Prostate gland (tissue), 2 donors: ENCODE measurements at places on chromosomes 5 and 9.

DNA sequence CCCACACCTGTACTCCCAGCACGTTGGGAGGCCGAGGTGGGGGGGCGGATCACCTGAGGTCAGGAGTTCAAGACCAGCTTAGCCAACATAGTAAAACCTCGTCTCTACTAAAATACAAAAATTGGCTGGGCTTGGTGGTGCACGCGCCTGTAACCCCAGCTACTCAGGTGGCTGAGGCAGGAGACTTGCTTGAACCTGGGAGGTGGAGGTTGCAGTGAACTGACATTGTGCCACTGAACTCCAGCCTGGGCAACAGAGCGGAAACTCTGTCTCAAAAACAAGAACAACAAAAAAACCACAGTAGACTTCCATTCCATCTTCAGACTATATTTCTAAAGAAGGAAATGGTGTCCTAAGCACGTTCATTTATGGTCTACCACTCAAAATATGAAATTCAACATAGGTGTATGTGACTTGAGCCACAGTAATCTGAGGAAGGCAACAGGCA, 14.2 kb upstream of the SERINC5 start:
- DNase-seq: no peak

DNA sequence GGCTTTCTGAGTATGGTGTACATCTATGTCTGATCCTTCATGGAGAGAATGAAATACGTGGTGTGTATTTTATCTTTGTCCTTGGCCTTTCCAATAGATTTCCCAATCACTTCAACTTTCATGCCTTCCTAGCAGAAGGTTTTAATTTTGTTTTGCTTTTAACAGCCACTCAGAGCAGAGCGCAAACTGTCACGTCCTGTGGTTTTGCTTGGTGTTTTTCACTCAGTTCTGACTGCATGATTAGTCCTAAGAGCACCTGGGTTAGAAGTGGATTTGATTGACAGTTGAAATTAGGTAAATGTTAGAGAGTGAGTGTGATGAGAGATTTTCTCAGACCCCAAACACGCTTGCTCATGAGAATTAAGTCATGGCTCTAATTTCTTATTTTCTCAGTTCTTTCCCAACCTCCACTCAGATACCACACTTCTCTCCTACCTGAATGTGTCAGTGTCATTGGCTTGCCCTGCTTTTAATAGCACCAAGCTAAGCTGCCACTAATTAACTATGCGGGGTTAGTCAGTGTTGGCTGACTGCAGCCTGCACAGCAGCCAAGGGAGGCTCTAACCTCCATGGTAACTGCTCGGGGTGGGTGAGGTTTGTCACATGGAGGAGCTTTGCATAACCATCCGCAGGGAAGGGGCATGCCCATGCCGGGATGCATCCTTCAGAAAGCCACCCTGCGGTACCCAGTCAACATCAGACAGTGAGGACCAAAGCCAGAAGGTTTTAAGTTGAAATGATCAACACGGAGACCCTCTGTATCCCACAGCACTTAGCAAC, 173.4 kb downstream of the NR3C1 start:
- DNase-seq: no peak

- no peak for DNase-seq
These were observed 33.1 kb upstream of the HTR4 start for GRCh38 chr5:148687427-148687826.

- DNase-seq: no peak
These were observed 324 bp upstream of the RGMB start for GRCh38 chr5:98773214-98773463.

DNA sequence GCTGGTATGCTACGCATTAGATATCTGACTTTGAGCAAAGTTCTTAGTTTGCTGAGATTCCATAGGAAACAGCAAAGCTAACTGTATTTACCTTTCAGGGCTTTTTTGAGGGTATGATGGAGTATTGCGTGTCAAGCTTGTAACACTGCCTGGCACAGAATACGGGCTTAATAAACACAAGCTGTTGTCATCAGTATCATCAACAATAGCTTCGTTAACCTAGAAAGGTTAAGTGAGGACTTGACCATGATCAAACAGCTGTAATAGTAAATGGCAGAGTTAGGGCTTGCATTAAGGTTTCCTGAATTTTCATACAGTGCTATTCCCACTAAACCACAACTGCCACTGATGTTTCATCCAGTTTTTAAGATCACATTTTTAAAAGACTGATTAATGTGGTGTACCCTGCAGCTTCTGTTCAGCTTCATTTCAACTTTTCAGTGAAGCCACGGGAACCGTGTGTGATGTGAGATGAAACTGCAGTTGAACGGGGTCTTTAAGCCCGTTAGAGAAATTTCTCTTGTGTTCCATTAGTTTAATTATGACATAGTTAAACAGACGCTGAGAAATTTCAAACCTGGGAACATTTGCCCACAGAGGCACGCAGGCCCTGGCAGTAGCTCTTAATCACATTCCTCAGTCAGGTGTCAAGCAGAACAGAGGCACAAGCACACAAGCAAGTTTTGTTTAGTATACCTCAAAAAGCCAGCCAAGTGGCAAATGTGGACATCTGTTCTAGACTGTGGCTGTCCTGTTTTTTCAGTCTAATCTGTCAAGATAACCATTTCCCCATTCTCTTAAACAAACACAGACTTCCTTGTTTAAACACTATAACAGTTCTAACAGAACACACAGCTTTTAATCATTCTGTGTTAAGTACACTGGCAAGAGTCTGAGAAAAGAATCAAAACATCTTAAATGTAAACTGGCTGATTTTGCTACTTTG, 147.1 kb downstream of the ZNF608 start:
- peak; percentile 73 for DNase-seq

GRCh38 chr5:14581106-14581890, at the start of gene OTULINL:
OTULINL (plus strand) TSS chr5:14581792; CDS start chr5:14581895, 103 bp downstream.
- DNase-seq: peak; percentile 86

- peak; percentile 62 for DNase-seq
These were observed 13.0 kb downstream of the CXXC5 start for GRCh38 chr5:139660923-139661814.

DNA sequence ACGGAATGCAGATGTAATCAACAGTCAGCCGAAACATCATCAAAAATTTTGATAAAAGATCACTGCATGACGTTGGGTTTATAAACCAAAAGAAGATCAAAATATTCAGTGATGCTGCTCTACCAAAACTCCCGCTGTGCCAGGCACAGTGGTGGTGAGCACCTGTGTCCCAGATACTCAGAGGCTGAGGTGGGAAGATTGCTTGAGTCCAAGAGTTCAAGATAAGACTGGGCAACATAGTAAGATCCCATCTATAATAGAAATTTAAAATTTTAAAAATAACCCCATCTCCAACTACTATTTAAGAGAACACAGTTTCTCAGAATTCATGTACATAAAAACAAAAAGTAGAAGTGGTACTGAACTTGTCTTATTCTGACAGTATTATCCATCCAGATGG, 3.8 kb downstream of the LMAN2 start:
- no peak for DNase-seq

DNA sequence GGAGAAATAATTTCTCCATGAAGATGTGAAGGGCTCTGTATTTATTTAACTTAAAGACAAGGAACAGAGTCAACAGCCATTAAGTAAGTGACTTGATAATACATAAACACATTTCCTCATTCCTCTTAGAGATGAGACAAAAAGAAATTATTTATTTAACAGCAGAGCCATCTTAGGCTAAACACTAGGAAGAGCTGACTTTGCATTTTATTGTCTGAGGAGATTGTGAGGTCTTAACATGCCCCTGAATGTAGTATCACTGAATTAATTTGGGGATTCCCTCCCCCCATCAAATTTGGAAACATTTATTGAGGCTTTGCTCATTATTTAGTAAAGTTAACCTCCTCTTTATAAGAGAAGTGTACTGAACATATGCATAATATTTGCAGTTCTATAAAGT, 35.2 kb downstream of the TAS2R1 start:
- DNase-seq: no peak

DNA sequence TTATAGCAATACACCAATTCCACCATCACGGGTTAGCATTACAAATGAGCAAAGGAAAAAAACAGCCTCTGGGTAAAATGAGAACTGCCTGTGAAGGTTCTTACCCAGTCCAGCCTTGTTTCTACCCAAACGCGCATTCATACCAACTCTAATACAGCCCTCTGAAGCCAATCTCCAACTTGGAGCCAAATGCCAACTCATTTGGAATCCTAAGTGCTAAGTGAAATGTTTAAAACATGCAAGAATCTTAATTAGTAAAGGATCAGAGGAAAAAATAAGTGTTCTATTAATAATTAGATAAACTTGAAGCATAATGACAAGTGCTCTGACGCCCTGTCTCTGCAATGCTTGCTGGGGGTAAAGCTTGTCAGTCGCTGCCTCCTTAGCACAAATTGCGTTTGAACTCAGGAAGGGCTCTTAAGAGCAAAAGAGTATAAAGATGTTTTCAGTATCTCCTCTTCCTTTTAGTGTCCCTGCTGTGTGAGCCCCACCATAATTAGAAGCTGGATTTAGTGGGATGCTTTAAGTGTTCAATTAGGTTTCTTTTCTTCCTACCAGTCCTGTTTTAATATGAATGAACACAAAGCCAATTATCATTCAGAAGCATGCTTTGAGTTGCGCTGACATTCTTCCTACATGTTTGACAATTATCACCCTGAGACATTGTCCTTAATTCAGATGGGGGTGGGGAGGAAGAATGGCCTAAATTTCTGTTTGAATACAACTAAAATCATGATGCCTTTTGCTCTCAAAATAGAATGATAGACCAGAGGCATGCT, 537.6 kb downstream of the DTWD2 start:
- DNase-seq: no peak

DNA sequence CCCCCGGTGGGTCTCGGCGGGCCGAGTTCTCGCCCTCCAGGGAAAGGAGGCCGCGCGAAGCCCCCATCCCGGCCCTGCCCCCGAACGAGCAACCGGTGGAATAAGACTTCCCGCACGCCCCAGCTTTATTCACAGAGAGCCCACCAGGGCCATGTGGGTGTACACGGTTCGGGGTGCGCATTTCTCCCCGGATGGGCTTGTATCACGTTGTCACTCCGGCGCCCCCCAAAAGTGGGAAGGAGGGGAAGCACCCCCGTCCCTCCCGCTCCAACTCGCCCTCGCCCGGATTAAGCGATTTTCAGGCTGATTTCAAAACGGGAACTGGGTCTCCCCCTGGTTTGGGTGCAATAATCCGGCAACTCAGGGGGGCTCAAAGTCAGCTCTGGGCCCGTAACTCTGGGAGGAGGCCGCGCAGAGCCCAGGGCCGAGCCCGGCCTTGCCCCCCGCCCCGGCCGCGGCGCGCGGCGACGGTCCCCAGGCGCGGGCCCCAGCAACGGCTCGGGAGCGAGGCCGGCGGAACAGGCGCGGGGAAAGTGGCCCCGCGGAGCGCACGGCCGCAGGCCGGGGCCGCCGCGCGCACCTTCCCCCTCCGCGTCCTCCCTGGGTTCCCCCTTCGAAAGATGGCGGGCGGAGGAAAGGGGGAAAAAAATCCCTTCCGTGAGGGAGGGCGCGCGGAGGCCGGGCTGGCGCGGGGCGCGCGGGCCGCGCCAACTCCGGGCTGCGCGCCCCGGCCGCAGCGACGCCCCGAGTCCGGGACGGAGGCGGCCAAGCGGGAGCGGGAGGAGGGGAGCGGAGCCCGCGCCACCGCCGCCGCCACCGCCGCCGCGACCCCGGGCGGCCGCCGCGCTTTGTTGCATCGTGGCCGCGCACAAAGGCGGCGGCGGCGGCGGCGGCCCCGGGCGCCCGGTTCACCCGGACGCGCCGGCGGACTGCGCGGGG, 644 bp downstream of the BRD3 start:
- no peak for DNase-seq

DNA sequence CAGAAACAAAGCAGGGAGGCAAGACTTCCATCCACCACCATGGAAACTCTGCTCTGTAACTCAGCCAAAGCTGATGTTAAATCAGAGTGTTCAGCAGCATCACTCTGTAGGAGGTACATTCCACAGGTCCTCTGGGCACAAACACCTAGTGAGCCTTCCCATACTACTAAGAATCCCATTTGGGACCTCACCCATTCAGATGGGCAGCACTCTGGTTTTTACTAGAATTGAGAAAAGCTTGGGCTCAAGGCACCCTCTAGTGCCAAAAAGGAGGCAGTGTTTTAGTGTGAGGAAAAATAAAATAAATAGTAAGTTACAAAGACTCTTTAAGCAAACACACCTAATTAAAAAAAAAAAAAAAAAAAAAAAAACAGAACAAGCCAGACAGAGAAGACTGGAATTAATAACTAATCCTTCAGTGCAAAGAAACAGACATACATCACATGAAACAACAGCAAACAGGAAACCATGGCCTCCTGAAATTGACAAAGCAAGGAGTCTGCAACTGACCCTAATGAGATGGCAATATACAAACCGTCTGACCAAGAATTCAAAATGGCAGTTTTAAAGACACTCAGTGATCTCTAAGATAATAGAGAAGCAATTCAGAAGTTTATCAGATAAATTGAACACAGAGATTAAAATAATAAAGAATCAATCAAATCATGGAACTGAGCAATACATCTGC, 159.5 kb downstream of the GNA14 start:
- no peak for DNase-seq

GRCh38 chr5:589173-589572, 23.0 kb upstream of the CEP72 start:
- no peak for DNase-seq

DNA sequence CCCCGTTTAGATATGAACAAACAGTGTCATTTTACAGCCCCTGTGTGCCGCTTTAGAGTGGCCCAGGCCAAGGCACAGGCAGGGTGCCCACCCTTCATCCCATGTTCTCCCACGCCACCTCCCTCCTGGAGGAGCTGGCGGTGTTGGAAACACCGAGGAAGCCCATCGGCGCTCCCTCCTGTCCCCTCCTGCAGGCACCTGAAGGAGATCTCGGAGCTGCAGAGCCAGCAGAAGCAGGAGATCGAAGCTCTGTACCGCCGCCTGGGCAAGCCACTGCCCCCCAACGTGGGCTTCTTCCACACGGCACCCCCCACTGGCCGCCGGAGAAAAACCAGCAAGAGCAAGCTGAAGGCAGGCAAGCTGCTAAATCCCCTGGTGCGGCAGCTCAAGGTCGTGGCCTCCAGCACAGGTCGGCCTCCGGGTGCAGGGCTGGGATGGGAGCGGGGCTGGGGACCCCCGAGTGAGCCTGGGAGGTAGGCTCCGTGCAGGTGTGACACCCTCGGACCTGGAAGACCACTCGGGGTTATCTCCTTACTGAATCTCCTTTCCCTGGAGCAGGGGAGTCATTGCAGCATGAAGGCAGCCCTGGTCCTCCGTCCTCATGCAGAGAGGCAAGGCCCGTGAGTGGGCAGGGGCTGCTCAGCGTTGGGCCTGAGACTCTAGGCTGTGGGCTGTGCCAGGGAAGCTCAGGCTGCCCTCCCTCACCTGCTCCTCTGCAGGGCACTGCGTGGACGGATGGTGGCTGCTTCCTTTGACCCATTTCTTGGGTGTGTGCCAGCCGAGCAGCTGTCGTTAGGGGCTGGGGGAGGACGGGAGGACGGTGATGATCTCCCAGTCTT, 113.9 kb downstream of the WNK2 start:
- no peak for DNase-seq

- DNase-seq: no peak
These were observed 133.7 kb downstream of the NMUR2 start for GRCh38 chr5:152271420-152271819.

GRCh38 chr9:97903177-97903576, 19.1 kb downstream of the TRMO start:
- no peak for DNase-seq
